Body of pancreas (tissue), 4 donors: ENCODE measurements at places on chromosomes 12 and 14.

GRCh38 chr12:49945394-49946080 is 5.0 kb upstream of the AQP2 start:
- DNase-seq, result peak; percentile 81

DNA sequence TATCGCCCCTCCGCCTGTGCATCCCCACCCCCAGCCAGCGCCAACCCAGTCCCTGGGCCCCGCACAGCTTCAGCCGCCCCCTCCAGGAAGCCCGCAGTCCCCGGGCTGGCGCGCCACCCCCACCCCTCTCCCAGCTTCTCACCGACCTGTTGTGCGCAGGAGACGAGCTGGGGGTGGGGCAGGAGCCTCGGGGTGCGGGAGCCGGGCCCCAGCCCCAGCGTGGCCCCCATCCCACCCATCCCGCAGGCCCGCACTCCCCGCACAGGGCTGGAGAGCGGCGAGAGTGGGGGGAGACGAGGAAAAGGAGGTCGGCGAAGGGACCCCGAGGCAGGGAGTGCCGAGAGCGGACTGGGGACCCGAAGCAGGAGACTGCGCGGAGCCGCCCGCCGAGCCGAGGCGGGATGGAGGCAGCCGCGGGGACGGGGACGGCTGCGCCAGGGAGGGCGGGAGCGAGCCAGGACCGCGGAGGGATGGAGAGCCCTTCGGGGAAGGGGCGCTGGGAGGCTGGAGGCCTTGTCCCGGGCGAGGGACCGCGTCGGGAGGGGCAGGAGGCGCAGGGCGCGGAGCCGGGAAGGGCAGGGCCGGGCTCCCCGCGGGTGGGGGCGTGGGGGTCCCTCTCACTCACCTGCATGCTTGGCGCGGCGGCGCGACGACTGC is 498 bp downstream of the PIANP start:
- no peak for DNase-seq

DNA sequence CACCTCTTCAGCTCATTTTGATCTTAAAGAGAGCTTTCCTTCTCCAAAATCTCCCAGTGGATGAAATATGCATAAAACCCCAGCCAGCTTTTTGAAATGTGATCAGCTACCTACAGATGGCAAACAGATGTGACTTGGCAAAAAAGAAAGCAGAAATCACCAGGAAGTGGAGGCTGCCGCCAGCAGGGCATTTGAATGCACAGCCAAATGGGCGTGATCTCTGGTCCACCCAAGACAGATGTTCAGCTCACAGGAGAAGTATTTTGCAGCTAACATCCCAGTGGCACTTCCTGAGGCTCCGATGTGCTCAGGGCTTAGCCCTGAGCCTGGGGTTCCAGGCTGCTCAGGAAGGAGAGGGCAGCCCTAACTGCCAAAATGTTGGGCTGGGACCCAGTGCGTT is 78.3 kb downstream of the LGMN start:
- DNase-seq, result no peak

- DNase-seq, result no peak
These were observed 7.6 kb upstream of the EID3 start for GRCh38 chr12:104295954-104296353.

DNA sequence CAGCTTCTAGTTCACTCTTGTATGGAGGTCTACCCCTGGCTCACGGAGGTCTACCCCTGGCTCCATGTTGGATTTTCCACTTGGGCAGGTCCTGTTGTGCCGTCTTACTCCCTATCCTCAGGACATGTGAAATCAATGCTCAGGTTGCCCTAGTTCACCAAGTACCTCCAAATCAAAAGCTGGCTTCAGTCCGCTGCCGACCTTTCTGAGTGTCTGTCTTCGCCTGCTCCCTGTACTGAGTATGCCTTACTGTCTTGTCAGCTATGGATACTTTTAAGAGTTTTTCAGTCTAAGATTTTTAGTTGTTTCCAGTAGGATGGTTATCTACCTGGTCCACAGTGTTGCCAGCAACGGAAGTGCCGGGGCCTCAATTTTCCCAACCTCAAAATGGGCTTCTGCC is 40.1 kb upstream of the BCL11B start:
- DNase-seq, result no peak

GRCh38 chr12:25932971-25933370 is 25.5 kb upstream of the RASSF8 start:
- no peak for DNase-seq

DNA sequence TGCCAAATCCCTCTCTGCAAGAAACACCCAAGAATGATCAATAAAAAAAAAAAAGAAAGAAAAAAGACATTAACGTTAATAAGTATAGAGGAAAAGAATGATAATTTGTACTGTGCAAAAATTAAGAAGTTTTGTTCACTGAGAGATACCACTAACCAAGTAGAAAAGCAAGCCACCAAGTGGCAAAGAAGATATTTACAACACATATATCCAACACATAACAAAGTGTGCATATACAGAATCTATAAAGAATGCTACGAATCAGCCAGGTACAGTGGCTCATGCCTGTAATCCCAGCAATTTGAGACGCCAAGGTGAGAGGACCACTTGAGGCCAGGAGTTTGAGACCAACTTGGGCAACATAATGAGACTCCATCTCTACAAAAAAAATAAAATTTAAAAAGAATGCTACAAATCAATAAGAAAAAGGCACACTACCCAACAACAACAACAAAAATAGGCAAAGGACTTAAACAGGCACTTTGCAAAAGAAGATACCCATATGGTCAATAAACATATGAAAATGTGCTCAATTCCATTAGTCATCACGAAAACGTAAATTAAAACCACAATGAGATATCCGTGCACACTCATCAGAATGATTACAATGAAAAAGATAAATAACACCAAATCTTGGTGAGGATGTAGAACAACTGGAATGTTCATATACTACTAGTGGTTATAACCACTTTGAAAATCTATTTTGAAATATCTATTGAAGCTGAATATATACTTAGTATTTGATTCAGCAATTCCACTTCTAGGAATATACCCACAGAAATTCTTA is 19.8 kb downstream of the GALNT4 start:
- DNase-seq, result no peak

DNA sequence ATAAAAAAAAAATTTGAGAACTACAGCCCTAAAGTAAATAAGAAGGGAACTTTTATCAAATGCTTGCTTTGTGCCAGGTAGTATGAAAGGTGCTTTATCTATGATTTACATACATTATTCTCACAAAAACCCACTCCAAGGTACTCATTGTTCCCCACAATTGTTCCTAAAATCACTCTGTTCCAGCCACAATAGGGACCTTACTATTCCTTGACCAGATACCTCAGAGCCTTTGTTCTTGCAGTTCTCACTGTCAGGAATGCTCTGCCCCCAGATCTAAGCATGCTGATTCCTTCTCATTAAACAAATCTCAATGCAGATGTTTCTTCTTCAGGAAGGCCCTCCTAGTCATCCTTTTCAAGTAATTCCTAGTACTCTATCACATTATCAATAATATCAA is 60.2 kb downstream of the PPP1R12A start:
- DNase-seq, result no peak

- no peak for DNase-seq
These were observed 85.9 kb downstream of the PAX9 start for GRCh38 chr14:36747411-36748184.

DNA sequence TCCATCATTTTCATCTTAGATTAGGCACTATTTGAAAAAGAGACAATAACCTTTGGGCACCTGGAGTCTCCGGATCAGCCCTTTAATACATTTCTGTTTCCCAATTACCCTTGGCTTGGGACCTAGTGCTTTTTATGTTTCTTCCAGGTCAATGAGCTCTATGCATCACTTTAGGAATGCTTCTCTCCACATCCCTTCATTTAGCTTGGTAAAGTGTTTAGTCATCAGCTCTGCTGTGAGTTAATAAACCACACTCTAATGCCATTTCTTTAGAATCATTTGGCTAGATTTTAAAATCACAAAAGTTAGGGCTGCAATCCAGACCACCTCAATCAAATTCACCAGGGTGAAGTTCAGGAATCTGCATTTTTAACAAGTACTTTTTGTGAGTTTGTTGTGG is 41.7 kb downstream of the RASSF9 start:
- no peak for DNase-seq

DNA sequence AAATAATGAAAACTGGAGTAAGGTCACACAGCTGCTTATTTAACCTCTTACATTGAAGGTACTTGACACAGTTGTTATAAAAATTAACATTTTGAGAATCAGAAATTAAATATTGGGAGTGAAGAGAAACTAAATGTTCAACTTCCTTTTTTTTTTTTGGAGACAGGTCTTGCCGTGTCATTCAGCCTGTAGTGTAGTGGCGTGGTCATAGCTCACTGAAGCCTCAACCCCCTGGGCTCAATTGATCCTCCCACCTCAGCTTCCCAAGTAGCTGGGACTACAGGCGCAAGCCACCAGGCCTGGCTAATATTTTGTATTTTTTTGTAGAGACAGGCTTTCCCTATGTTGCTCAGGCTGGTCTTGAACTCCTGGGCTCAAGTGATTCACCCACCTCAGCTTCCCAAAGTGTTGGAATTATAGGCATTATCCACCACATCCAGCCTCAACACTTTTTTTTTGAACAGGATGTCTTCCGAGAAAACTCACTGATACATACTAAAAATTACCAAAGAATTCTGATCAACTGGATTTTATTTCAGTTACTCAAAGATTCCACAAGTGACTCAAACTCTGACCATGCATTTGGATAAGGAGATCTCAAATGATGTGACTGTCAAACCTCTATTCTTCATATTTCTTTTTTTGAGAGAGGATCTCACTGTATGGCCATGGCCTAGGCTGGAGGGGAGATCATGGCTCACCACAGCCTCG is 35.4 kb downstream of the SGPP1 start:
- DNase-seq, result no peak

DNA sequence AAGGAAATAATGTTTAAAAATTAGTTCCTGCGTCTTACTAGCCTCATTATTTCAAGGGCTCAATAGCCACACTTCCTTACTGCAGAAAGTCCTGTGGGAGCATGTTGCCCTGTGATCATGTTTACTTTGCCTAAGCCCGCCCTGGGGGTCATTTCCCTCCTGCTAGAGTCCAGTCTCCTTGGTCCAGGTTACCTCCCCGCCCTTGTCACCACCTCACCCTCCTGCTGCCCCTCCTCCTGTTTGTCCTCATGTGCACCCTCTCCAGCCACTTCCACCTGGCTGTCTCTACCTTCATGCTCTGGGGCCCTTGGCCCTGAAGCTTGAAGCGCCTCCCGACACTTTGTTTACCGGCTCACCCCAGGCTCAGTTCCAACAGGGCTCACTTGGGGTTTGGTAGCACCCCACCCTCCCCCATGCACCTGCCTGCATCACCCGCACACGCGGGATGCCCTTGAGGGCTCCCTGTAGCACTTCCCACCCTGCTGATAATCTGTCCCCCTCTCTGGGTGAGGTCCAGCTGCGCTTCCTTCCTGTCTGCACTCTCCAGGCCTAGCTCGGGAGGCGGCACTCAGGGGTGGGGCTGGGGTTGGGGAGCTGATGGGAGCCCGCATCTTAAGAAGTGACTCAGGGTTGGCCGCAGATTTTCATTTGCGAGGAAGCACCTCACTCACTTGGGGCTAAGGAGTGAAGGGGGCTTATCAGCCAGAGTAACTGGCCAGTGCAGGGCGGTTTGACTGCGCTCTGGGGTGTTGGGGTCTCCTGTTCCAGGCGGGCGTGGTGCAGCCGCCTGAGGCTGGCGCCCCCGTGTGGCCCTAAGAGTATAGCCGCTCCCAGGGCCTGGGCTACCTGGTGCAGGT is 40.1 kb downstream of the SMIM41 start:
- peak; percentile 71 for DNase-seq

GRCh38 chr14:96752125-96752524 is 45.1 kb upstream of the VRK1 start:
- no peak for DNase-seq

- DNase-seq, result no peak
These were observed 8.7 kb upstream of the SMUG1 start for GRCh38 chr12:54197431-54197909.

DNA sequence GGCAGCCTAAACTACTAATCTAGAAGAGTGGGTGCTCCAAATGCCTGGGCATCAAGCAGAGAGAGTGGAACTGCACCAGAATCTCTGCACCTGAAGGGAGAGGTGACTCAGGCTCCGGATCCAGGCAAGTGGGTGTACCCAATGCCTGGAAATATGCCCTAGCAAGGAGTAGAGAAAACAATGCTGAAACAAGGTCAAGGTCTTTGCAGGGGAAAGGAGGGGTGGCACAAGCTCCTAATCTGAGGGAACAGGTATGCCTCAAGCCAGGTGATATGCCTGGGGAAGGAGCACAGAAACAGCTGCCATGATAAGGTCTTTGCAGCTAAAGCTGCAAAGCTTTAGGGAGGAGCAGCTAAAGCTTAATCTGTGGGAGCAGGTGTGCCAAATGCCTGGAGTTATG is 136.0 kb upstream of the KITLG start:
- DNase-seq, result peak; percentile 83

- DNase-seq, result peak; percentile 82
These were observed at the start of gene LGALS3 for GRCh38 chr14:55129086-55129427. LGALS3 (plus strand) TSS chr14:55129252; CDS start chr14:55137374, 8,122 bp downstream.

DNA sequence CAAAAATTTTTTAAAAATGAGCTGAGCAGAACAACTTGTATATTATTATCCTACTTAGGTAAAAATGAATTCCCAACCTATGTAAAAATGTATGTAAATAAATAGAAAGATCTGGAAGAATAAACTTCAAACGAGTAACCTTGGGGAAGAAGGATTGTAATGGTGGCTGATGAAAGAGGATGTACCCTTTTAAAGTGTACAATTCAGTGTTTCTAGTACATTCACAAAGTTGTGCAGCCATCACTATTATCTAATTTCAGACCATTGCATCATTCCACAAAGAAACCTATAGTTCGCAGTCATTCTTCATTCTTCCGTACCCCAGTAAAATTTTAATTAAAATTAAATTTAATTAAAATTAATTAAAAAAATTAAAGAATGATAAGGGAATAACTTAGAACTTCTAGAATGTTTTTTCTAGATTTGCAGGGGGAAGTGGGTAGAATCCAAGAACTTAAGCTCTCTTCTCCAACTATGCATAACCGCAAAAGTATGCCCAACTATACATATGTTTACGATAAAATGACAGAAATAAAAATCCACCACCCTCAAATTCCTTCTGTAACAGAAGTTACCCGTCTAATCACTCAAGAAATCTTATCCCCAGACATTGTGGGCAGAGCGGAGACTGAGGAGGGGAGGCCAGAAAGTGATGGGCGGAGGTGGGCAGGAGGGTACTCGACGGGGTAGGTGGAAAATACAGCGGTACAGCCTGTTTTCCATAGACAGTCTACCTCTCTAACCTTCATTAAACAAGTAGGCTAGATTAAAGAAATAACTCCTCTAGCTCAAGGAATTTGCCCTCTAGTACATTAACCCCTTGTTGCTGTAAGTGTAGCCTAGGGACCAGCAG is 921 bp downstream of the DEPDC4 start:
- no peak for DNase-seq

GRCh38 chr14:36996857-36997590 is 175.4 kb downstream of the SLC25A21 start:
- DNase-seq, result no peak

- DNase-seq, result no peak
These were observed 11.2 kb upstream of the CDC42BPB start for GRCh38 chr14:103068351-103069073.

DNA sequence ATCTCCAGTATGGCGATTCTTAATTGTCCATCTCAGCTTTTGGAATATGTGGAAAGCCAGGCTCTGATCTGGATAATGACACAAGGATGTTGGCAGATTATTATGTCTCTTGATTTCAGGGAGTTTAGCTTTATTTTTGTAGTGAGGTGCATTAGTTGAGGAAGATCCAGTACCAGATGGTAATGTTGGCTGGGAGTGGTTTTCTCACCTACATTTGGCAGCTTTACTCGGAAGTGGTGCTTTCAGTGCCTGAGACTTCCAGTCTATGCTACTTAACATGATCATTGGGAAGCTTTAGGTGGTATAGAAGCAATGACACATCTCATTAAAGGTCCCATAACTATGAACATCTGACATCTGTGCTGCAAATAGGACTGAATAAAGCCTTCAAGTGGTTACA is 7.5 kb downstream of the SLC15A5 start:
- DNase-seq, result no peak

- no peak for DNase-seq
These were observed 181.5 kb upstream of the ARHGAP5 start for GRCh38 chr14:31895646-31896045.
